ENCODE measurements at places on chromosomes 13 and 19. TPM values are rescaled to one million over a fixed set of nuclear protein-coding genes. Genes with fewer than 3 reads are reported as not detected.

DNA sequence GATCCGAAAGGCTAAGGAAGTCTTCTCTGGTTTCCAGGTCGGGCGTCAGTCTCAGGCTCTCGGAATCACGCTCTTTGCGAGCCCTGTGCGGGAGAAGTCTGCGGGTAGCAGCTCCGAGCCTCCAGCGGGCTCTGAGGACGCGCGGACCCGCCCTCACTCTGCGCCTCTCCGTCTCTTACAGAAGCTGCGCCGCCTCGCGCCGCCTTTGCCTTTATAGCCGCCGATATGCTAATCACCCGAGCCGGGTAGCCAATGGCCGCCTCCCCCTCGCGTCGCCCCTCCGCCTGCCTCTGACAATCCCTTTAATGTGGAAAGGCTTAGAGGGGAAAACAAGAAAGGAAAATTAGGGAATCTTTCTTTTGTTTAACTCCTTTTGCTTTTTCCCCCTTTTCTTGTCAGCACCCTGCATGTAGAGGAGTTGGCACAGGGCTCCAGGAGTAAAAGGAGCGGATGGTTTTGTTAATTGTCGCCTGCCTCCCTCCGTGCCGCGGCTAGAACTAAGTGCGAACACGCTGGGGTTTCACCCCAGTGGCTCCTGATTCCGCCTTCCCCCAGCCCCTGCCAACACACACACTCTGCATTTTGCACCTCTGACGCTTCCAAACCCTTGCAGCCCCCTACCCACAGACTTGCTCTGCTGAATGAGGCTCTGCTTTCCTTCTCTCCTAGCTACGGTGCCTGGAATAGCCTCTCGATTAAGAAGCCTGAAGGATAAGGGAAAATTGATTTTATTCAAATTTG, at the start of gene PCDH8:
TSS of gene PCDH8 (minus strand) at position 186 of the 741 bp plus-strand sequence. CDS start 204 bp downstream, outside the sequence.
- H3K4me3 ChIP-seq: no peak within 1 kb of the TSS
- peaks cover 45% of the 10 kb centered on the region for H3K4me1 ChIP-seq
- no peak within 1 kb of the TSS for H3K27ac ChIP-seq
- H3K27me3 ChIP-seq: peaks cover 35% of the 10 kb centered on the region

- H3K36me3 ChIP-seq: no peaks in the 10 kb centered on the region
- peaks cover 45% of the 10 kb centered on the region for H3K4me1 ChIP-seq
- no peaks in the 10 kb centered on the region for H3K27me3 ChIP-seq
- peak; percentile 79 for DNase-seq
- H3K4me3 ChIP-seq: peak within 1 kb of the TSS; percentile 70
Observed at GRCh38 chr19:34480971-34481841, at the start of gene WTIP. TSS of gene WTIP (plus strand) at chr19:34481758. CDS start at chr19:34481975, 217 bp downstream.

GRCh38 chr13:24184265-24184841, 23.8 kb downstream of the SPATA13 start:
- H3K36me3 ChIP-seq: no peaks in the 10 kb centered on the region
- DNase-seq: no peak
- no peak overlapping the region for H3K4me3 ChIP-seq
- no peak overlapping the region for H3K27ac ChIP-seq
- no peaks in the 10 kb centered on the region for H3K4me1 ChIP-seq

GRCh38 chr19:18670312-18670711, 13.2 kb upstream of the CRTC1 start:
- H3K36me3 ChIP-seq: peaks cover 27% of the 10 kb centered on the region
- peaks cover 23% of the 10 kb centered on the region for H3K4me1 ChIP-seq
- no peak overlapping the region for H3K4me3 ChIP-seq
- DNase-seq: no peak
- H3K27me3 ChIP-seq: no peaks in the 10 kb centered on the region
- H3K27ac ChIP-seq: no peak overlapping the region

DNA sequence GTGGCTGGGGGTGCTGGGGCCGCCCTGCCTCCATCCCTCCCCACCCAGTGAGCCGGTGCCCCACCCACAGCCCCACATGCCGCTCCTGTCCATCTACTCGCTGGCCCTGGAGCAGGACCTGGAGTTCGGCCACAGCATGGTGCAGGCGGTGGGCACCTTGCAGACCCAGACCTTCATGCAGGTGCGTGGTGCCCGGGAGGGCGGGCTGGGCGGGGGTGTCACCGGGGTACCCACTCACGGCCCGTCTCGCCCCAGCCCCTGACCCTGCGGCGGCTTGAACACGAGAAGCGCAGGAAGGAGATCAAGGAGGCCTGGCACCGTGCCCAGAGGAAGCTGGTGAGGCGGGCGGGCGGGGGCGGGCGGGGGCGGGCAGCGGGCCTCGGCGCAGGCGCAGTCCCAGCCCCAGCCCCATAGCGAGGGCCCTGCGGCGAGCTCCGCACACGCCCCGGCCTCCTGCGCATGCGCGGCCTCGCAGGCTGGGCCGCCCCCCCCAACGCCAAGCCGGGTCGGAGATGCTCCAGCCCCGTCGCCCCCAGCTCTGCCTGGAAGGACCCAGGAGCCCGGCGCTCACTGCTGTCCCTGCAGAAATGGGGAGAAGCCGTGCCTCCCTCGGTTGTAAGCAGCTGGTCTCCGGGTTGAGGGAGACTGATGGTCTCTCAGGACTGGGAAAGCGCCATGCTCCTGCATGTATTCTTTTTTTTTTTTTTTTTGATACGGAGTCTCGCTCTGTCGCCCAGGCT, 7.7 kb downstream of the ARHGAP45 start:
- H3K4me3 ChIP-seq: peak overlapping the region; percentile 37
- peak; percentile 85 for DNase-seq
- no peaks in the 10 kb centered on the region for H3K4me1 ChIP-seq
- no peak overlapping the region for H3K27ac ChIP-seq
- H3K27me3 ChIP-seq: peaks cover 15% of the 10 kb centered on the region

DNA sequence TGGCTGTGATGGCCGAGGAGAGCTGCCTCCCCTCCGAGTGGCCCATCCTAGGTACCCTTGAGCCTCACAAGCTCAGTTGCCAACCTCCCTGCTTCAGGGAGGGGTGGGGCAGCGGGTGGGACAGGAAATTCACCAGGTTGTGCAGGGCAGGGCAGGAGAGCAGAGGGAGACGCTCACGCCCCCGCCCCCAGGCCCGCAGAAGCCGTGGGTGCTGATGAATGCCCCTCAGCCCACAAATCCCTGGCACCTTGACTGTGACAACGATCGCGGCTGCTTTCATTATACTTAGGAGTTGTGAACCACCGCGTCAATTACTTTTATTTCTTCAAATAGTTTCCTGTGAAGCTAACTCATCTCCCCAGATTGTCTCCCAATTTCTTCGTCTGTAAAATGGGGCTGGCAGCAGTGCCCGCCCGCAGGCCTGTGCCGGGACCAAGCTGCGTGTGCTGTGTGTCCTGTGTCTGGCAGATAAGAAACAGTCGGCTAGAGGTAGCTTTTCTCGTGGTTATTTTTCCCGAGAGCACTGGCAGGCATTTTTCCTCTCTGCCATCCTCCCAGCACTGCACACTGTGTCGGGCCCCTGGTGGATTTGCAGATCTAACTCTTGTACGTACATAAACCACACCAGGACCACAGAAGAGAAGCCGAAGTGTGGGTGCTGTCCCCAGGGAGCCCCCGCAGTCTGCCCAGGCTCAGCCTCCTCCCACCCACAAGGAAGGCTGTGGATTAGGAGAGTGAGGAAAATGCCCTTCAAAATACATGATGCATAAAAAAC, 7.9 kb upstream of the RASA3 start:
- no peaks in the 10 kb centered on the region for H3K4me1 ChIP-seq
- no peak overlapping the region for H3K4me3 ChIP-seq
- no peak overlapping the region for H3K27ac ChIP-seq
- H3K27me3 ChIP-seq: no peaks in the 10 kb centered on the region

- H3K36me3 ChIP-seq: no peaks in the 10 kb centered on the region
- H3K4me1 ChIP-seq: no peaks in the 10 kb centered on the region
- no peaks in the 10 kb centered on the region for H3K27me3 ChIP-seq
- H3K4me3 ChIP-seq: no peak overlapping the region
Observed at GRCh38 chr13:34214686-34215085, 396.7 kb downstream of the RFC3 start.

DNA sequence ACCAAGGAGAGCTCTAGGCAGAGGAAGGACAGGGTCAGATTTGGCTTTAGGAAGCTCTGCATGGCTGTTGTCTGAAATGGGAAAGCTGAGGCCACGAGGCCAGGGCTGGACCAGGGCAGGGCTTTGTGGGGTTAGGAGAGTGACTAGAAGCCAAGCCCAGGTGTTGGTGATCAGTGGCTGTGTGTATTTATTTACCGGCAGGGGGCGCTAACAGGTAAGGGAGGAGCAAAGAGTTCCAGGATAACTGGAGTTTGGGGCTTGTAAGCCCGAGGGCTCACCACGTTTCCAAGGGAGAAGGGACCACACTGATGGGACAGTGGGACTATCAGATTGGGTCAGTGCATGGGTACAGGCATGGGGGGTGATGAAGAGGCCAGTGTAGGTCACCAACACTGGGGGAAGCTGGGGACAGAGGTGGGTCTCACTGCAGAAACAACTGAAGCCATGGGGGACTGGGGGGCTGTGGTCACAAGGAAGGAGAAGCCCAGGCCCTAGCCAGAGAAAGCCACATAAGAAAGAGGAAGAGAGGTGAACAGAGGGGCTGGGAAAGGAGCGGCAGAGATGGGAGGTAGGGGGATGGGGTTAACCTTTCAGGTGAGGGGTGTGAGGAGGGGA, 3.9 kb downstream of the TMEM147 start:
- no peak overlapping the region for H3K4me3 ChIP-seq
- H3K4me1 ChIP-seq: peaks cover 20% of the 10 kb centered on the region
- no peaks in the 10 kb centered on the region for H3K27me3 ChIP-seq
- H3K36me3 ChIP-seq: peaks cover 15% of the 10 kb centered on the region
- DNase-seq: peak; percentile 55

DNA sequence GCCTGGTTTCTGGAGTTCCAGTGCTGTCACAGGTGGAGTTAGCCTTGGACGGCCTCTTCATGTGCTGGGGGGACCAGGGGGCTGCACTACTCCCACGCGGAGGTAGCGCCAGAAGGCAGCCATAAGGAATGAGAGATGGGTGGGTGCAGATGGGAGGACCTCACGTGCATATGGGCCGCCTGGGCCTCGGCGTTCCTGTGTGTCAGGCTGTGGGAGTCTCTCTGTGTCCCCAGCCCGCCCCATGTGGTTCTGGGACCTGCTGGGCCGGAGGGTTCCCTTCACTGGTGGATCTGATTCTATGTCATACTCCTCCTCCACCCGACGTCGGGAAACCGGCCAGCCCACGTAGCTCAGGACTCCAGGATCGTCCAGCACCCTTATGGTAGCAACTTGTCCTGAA, 149.0 kb upstream of the SOX1 start:
- no peak for DNase-seq
- H3K27ac ChIP-seq: no peak overlapping the region

- peak overlapping the region; percentile 75 for H3K27ac ChIP-seq
- DNase-seq: no peak
- peaks cover 31% of the 10 kb centered on the region for H3K4me1 ChIP-seq
- H3K4me3 ChIP-seq: no peak overlapping the region
Observed at GRCh38 chr13:31944262-31945160, 87.1 kb upstream of the FRY start.

GRCh38 chr13:95920485-95920884, 132.7 kb downstream of the UGGT2 start:
- no peaks in the 10 kb centered on the region for H3K4me1 ChIP-seq
- H3K27ac ChIP-seq: no peak overlapping the region
- no peak for DNase-seq
- H3K4me3 ChIP-seq: no peak overlapping the region
- H3K27me3 ChIP-seq: no peaks in the 10 kb centered on the region

DNA sequence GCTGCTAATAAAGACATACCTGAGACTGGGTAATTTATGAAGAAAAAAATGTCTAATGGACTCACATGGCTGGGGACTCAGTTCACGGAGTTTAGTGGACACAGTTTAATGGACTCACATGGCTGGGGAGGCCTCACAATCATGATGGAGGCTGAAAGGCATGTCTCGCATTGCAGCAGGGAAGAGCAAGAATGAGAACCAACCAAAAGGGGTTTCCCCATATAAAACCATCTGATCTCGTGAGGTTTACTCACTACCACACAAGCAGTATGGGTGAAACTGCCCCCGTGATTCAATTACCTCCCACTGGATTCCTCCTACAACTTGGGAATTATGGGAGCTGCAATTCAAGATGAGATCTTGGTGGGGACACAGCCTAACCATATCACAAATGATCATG, 1181.2 kb downstream of the PCDH9 start:
- no peaks in the 10 kb centered on the region for H3K27me3 ChIP-seq
- no peak for DNase-seq
- H3K4me3 ChIP-seq: no peak overlapping the region
- no peaks in the 10 kb centered on the region for H3K4me1 ChIP-seq
- no peaks in the 10 kb centered on the region for H3K36me3 ChIP-seq

DNA sequence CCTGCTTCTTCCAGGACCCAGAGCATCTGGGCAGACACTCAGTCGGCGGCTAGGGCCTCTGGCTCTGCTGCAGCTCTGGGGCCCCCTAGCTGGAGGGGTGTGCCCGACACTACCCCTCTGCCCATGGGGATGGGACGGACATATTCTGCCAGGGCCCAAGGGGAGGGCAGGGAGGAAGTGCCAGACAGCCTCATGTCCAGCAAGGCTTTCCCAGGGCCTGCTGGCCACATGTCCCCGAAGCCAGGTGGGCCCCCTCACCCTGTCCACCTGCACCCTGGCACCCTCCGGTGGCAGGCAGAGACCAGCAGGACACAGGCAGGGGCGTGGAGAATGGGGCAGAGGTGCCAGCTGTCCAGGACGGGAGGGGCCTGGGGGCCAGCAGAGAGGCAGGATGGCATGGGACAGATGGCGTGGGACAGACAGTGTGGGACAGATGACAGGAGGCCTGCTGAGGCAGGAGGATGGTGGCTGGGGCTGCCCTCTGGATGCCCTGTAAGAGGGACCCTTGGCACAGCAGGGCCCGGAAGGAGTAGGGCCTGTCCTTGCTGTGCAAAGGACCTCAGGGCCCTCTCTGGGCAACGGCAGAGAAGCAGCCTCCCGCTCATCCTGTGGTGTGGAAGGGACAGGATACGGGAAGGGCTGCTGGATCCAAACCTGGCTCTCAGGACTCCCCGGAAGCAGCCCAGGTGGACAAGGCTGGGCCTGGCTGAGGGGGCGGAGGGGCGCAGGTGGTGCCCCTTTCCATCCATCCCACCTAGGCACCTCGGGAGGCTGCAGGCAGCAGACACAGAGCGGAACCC, 29.1 kb downstream of the CEBPG start:
- no peak for DNase-seq
- H3K27me3 ChIP-seq: no peaks in the 10 kb centered on the region
- no peaks in the 10 kb centered on the region for H3K36me3 ChIP-seq
- no peak overlapping the region for H3K27ac ChIP-seq
- H3K4me1 ChIP-seq: peaks cover 22% of the 10 kb centered on the region

GRCh38 chr13:104422668-104423067, 1356.5 kb upstream of the SLC10A2 start:
- no peak overlapping the region for H3K27ac ChIP-seq
- H3K4me3 ChIP-seq: no peak overlapping the region
- H3K27me3 ChIP-seq: no peaks in the 10 kb centered on the region
- no peaks in the 10 kb centered on the region for H3K36me3 ChIP-seq
- H3K4me1 ChIP-seq: no peaks in the 10 kb centered on the region
- DNase-seq: no peak

- H3K27me3 ChIP-seq: no peaks in the 10 kb centered on the region
- H3K36me3 ChIP-seq: no peaks in the 10 kb centered on the region
- H3K4me1 ChIP-seq: peaks cover 34% of the 10 kb centered on the region
- no peak for DNase-seq
Observed at GRCh38 chr13:44930963-44931623, 58.2 kb downstream of the NUFIP1 start.

- H3K36me3 ChIP-seq: peaks cover 46% of the 10 kb centered on the region
- H3K27me3 ChIP-seq: no peaks in the 10 kb centered on the region
- H3K4me1 ChIP-seq: peaks cover 28% of the 10 kb centered on the region
- H3K27ac ChIP-seq: no peak overlapping the region
- DNase-seq: peak; percentile 32
Observed at GRCh38 chr13:24502533-24503378, 9.8 kb downstream of the PARP4 start.

The LMTK3 gene
- 1.2 TPM for total RNA-seq

The MYBPC2 gene
- total RNA-seq: not detected

The RFX2 gene
- total RNA-seq: 5.3 TPM

The CEACAM16 gene
- not detected for total RNA-seq

The B3GLCT gene
- total RNA-seq: 17.7 TPM

The C19orf33 gene
- not detected for total RNA-seq

The PSG4 gene
- not detected for total RNA-seq

The CD70 gene
- total RNA-seq: 0.49 TPM

The ZNF665 gene
- total RNA-seq: 1.4 TPM

Measured in heart right ventricle (tissue), 16 donors.